ENCODE measurements at places on chromosomes 3 and 15.

GRCh38 chr15:50075319-50075718, 43.7 kb downstream of the ATP8B4 start:
- no peak for DNase-seq

GRCh38 chr3:128128251-128128650, 4.6 kb upstream of the RUVBL1 start:
- DNase-seq, result no peak

DNA sequence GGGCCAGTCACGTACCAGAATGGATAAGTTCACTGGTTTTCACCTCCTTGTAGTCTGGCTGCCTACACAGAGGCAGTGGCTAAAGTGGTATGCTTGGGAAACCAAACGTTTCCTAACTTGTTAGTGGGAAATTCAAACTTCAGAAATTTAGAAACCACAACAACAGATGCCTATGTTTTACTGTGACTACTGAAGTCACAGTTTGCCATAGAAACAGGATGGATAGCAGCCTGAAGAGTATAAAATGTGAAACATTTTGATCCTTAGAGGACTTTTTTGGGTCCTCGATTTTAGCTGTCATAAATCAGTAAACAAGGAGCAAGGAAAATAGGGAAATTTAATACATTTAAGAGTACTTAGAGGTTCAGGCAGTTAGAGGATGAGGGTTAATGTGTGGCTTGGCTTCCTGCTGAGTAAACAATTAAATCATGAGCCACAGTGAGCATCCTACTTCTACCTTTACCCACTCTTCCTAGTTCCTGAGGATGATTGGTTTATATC, 48.6 kb downstream of the CMSS1 start:
- DNase-seq, result peak; percentile 57

GRCh38 chr15:46709460-46710083, 1007.7 kb upstream of the SEMA6D start:
- no peak for DNase-seq
